ENCODE measurements at places on chromosomes 3 and 15. TPM values are rescaled to one million over a fixed set of nuclear protein-coding genes. Genes with fewer than 3 reads are reported as not detected.

DNA sequence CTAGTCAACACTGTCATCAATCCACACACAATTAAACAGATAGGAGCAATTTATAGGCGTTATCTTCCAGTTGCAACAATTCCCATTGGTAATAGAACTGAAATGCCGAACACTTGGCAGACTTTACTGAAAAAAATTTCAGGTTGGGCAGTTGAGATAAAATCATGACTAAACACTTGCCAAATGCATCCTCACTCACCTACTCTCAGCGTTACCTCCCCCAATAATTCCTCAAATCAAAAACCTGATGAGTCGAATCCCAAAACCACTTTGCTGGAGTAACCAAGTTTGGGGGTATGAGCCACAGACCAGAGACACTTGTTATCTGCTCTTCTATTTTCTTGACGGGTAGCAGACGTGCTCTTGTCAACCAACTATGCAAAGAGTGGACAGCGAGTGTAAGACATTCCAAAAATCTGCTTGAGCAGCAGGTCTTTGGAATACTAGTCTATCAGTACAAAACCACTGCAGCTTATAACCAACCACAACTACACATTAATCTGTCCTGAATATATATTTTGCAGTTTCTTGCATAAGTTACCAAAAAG is 30.3 kb downstream of the PPP1R2 start:
- no peak for DNase-seq

- no peak for DNase-seq
Measured at GRCh38 chr3:17039594-17039993, 154.8 kb downstream of the PLCL2 start.

Gene SLC22A14
- polyA plus RNA-seq = not detected

Gene TLR9
- polyA plus RNA-seq = not detected

DNA sequence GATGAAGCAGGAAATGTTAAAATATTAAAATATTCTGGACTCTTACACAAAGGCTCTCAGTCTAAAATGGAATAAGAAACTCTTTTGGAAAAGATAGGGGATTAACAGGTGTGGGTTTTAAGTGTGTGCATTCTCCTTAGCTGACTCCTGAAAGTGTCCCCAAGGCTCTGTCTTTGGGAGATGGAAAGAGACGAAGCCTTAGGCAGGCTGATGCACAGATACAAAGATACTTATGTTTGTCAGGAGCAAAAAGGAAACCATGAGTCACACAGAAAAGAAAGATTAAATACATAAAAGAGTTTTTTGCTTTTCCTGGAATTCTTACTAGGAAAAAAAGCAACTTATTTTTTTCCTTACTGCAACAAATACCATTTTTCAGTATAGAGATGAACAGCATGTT is 23.8 kb upstream of the ABI3BP start:
- DNase-seq = no peak

All from liver (tissue), 10 donors.